ENCODE measurements at places on chromosomes 1 and 21.

- DNase-seq = no peak
Measured at GRCh38 chr1:29202053-29202452, 20.4 kb upstream of the SRSF4 start.

- DNase-seq = no peak
Measured at GRCh38 chr1:223304931-223305330, 59.0 kb downstream of the SUSD4 start.

- DNase-seq = peak; percentile 75
Measured at GRCh38 chr1:181485287-181486097, 2.2 kb downstream of the CACNA1E start.

DNA sequence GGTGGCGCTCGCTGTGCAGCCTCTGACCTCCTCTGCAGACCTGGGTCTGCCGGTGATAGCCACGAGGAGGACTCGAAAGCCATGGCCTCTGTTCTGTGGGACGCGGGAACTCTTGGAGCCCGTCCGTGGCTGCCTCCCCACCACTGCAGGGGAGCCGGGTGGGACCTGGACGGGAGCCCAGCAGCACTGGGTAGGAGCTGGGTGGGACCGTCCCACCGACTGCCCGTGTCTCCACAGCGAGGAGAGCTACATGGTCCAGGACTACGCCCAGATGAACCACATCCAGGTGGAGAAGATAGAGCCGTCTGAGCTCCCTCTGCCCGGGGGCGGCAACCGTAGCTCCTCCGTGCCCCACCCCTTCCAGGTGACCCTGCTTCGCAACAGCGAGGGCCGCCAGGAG is 23.7 kb downstream of the ARHGEF16 start:
- DNase-seq = no peak

DNA sequence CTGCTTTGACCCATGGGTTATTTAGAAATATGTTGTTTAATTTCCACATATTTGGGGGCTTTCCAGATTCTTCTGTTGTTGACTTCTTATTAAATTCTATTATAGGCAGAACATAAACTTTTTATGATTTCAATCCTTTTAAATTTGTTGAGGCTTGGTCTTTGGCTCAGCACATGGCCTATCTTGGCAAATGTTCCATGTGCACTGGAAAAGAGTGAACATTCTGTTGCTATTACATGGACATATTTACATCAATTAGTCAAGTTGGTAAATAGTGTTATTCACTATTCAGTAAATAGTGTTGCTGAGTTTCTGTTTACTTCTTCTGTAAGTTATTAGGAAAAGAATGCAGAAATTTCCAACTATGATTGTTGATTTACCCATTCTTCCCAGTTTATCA is 75.4 kb downstream of the ETS2 start:
- DNase-seq = no peak
